Suppressor macrophage (primary cell): ENCODE measurements at places on chromosomes 3 and 15.

- no peak for DNase-seq
Observed at GRCh38 chr3:78571486-78571885, 1196.3 kb downstream of the ROBO1 start.

- DNase-seq, result no peak
Observed at GRCh38 chr3:110343945-110344344, 727.7 kb upstream of the NECTIN3 start.

DNA sequence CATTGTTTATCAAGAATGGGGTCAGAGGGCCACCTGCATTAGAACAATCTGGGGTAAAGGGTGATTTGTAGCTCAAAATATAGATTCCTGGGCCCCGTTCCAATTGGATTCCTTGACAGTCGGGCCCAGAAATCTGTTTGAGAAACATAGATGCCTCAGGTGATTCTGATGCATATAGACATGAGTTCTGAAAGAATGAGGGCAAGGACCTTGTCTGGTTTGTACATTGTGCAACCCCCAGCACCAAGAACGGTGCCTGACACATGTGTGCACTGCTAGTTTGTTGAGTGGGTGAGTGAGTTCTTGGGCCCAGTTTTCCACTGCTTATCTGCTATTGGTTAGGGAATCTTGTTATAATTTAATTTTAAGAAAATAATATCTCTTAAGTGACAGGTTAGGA, 16.6 kb downstream of the CRYBG3 start:
- no peak for DNase-seq

DNA sequence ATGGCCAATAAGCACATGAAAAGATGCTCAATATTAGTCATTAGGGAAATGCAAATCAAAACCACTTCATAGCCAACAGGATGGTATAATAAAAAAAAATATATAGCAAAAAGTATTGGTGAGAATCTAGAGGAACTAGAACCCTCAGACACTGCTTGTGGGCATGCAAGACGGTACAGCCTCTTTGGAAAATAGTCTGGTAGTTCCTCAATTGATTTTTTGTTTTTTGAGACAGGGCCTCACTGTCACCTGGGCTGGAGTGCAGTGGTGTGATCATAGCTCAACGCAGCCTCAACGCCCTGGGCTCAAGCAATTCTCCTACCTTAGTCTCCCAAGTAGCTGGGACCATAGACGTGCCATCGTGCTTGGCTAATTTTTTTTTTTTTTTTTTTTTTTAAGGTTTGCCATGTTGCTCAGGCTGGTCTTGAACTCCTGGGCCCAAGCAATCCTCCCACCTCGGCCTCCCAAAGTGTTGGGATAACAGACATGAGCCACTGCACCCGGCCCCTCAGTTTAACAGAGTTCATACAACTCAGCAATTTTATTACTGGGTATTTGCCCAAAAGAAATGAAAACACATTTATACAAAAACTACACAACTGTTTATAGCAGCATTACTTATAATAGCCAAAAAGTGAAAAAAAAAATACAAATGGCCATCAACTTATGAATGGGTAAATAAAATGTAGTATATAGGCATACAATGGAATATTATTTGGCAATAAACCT, 5.1 kb downstream of the PRC1 start:
- no peak for DNase-seq

- DNase-seq, result no peak
Observed at GRCh38 chr3:151925419-151925818, 52.0 kb downstream of the SUCNR1 start.

DNA sequence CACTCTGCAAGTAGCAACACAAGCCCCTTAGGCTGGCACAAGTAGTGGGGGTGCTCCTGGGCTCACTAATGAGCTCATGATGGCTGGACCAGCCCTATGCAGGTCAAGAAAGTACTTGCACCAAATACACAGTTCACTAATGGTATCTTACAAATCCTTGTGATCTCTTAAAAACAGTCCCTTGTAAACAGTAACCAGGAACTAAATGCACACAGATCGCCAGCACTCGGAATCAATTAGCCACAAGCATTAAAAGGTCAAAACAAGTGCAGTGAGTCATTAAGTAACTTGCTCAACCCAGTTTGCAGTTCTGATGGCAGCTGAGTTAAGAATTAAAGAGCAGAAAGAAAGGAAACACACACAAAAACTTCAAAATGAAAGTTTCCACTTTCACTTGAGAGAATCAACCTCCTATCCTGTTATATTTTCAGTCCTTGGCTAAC, 43.2 kb downstream of the ARHGEF3 start:
- DNase-seq, result peak; percentile 86

DNA sequence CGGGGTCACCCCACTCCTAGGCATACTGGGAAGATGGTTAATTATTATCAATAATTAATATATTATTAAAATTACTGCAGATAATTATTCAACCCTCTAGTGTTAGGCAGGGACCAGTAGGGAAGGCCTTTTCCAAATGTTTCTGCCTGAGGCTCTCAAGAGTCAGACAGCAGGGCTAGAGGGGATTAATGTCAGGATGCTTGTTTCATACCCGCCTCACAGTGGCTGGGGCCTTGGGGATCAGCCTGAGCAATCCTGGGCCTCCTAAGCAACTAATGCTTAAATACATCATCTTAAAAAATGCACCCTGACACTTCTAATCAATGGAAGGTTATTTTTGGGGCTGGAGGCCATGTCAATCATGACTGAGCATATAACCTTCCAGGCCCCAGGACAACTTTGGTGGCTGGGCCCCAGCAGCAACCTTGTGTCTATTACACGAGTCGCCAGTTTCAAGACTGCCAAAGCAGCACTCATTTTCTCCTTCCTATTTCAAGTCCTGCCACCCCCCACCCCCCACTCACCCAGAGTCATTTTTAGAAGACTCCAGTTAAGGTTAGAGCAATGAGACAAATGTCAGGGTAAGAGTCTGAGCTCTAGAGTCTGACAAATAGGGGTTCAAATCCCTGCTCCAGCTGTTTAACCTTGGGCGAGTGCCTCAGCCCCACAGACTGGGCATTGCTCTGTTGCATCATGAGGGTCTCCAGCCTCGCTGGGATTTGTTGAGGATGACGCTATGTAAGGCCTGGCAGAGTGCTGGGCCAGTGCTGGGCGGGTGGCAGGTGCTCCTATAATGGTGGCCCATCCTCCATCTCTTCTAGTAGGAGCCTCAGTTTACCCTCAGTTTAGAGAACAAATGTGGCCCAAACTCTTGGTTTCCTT, 6.1 kb downstream of the AMOTL2 start:
- no peak for DNase-seq

DNA sequence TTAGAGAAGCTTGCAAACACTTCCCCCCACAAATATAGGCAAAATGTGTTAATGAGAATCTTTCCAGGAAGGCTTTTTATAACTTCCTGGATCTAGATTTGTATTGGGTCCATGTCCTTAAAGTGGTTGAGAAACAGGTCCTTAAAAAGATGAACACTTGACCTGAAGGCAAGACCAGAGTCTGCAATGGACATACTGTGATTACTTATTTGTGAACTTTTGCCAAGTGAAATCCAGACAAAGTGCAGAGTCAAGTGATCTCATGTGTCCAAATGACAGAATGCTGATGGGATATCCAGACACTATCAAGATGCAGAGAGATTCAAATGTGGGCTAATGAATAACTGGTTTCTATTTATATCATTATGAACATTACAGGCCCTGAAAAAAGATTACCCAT, 43.8 kb downstream of the FRMD4B start:
- DNase-seq, result no peak

GRCh38 chr3:193782276-193782647, 189.3 kb downstream of the OPA1 start:
- DNase-seq, result no peak

GRCh38 chr3:126541628-126542339, 16.9 kb downstream of the C3orf22 start:
- no peak for DNase-seq

DNA sequence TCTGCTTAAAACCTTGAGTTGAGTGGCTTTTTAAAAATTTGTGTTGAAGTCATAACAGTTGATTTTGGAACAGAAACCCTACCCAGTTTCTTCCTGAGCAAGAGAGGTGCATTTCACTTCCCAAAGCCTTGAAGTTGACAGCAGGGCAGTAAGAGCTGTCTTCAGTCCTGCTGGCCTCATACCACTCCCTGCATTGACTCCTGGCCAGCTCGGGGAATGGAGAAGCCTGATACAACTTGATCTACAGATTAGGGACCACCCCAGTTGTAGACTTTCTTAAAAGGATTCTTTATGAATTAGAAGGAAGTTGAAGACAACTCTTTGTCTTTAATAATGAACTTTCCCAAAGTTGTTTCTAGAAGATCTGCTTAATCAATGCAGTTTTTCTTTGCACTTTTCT, 90.6 kb upstream of the FLNB start:
- DNase-seq, result no peak

DNA sequence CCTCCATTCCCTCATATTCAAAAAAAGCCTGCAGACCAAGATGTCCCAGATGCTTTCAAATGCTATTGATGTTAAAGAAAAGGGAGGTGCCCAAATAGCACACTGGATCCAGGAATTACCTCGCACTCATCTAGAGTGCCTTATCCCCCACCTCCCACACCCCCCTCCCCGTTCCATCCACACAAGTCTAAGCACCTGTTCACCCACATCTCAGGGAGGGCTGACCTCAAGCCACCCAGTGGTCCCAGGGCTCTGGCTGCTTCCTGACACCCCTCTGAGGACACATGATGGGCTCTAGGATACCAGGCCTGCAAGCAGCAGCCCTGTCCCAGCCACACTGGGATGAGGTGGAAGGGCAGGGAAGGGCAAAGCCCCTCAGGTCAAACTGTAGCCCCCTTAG, 4.8 kb downstream of the RBPMS2 start:
- no peak for DNase-seq

DNA sequence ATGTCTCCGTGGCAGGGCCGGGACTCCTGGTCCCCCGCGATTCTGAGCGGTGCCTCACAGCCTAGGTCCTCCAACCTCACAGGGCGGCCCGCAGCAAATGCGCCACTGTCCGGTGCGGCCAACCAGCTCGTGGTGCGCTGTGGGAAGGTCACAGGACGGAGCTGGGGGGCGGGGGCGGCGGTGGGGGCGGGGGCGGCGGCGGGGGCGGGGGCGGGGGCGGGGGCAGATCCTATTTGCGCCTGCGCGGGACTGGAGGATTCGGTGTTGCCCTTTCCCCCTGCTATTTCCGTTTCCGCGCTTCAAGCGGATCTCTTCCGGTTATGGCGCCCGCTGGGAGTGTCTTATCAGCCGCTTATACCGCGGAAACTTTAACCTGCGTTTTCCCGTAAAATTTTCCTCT, 106.7 kb upstream of the SNRPN start:
- no peak for DNase-seq

GRCh38 chr3:148911592-148911991, 46.5 kb downstream of the CPA3 start:
- DNase-seq, result no peak

- DNase-seq, result no peak
Observed at GRCh38 chr3:141044695-141045641, 6.2 kb upstream of the SPSB4 start.

- DNase-seq, result no peak
Observed at GRCh38 chr15:74808840-74809229, 3.8 kb upstream of the LMAN1L start.

DNA sequence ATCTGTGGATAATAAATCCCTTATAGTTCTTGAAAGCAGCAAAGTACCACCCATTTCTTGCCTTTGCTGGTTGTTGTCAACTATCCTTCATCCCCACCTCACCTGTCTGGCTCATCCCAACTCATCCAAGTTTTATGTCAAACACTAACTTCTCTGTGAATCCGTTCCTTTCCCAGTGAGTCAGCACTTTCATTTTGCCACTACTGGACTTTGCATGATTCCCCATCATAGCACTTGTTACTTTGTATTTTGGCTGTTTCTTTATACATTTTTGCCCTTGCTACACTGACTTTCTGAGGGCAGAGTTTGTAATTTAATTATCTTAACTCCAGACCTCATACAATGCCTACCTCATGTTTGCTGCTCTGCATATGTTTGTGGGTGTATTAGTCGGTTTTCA, 90.8 kb upstream of the RORA start:
- no peak for DNase-seq

GRCh38 chr3:197322149-197322548, 23.7 kb upstream of the DLG1 start:
- no peak for DNase-seq

DNA sequence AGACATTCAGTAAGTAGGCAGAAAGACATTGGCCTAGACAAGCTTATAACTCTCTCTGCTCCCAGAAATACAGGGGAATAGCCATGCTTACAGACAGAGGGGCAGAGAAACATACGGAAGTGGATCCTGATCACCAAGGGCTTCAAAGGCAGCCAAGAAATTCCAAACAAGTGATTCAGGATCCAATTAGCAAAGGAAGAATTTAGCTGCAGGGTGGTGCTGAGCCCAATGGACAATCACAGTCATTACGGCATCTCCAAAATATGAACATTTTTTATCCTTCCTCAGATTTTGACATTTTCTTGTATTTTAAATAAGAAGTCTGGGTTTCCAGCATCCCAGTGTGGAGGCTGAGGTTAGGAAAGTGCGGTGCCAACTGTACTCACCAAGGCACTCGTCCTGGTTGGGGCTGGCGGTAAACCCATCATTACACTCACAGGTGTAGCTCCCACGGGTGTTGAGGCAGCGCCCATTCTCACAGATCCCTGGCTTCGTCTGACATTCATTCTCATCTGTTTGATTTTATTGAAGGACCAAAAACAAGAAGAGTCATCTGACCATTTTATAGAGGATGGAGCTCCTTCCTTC, 96.8 kb downstream of the DUT start:
- DNase-seq, result no peak

GRCh38 chr15:65666257-65666656, 44.5 kb downstream of the SLC24A1 start:
- DNase-seq, result no peak

GRCh38 chr15:40151991-40152390, 8.9 kb upstream of the BUB1B start:
- DNase-seq, result no peak

DNA sequence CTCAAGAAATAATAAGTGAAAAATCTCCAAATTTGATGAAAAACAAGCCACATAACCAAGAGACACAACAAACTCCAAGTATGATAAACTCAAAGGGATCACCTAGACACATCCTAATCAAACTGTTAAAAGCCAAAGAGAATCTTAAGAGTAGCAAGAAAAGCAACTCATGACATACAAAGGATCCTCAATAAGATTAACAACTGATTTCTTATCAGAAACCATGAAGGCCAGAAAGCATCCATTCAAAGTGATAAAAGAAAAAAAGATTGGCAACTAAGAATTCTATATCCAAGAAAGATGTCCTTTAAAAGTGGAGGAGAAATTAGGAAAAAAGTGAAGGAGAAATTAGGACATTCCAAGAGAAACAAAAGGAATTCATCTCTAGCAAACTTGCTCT, 23.5 kb downstream of the CHSY1 start:
- no peak for DNase-seq

DNA sequence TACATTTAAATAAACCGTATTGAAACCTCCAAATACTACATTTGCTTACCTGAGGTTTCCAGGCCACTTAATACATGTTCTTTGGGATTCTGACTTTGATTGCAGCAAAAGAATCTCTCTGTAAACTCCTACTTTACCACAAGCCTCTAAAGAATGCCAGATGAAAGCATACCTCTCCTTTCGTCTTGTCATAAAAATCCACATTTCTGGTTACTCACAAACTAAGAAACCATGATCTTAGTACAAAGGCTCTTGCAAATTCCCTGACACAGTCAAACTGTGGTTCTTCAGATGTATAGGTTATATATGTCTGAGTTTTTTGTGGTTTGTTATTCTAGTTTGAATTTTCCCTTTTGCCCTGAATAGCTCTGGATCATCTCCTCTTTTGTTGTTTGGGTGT, 188.4 kb downstream of the RAP2B start:
- DNase-seq, result no peak
